ENCODE measurements at places on chromosomes 7 and 10.

DNA sequence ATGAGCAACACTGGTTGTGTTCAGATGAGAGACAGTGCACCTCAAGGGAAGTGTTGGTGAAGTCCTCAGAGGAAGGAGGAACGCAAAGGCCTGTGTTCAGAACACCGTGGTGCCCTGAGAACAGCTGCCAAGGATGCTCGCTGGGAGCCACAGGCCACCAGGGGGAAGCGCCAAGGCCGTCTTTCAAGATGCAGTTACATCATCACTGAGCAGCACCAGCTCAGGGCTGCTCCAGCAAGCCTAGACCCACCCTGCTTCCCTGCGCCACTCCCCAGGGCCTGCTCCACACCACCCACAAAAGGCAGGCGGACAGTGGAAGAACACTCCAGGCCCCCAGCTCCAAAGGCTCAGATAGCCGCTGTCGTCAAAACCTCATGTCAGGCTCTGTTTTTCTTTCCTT lies 378.8 kb downstream of the DPP6 start:
- no peak for DNase-seq

DNA sequence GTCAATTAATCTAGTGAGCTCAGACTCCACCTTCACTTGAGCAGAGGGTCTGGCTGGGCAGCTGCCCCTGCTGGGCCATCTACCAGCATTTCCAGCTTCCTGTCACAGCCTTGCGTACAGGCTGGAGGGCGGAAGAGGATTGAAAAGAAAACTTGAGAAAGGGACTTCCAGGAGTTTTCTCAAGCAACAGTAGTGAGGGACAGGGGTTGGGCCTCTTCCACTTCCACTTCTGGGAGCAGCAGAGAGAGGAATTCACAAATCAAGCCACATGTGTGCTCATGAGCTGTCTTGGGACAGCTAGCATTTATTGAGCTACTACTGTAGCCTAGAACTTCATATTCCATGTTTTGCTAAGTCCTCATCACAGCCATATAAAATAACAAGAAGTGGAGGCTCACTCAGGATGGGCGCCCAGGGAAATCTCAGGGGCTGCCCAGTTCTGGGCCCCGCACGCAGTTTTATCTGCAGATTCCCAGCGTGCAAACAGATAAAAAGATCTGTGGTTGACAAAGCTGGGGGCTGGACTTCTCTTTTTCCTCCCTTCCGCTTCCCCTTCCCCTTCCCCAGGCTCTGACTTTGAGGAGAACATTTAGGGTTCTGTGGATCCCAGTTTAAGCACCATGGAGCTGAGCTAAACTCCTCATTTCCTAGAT lies 135.8 kb downstream of the RGS10 start:
- DNase-seq, result no peak

DNA sequence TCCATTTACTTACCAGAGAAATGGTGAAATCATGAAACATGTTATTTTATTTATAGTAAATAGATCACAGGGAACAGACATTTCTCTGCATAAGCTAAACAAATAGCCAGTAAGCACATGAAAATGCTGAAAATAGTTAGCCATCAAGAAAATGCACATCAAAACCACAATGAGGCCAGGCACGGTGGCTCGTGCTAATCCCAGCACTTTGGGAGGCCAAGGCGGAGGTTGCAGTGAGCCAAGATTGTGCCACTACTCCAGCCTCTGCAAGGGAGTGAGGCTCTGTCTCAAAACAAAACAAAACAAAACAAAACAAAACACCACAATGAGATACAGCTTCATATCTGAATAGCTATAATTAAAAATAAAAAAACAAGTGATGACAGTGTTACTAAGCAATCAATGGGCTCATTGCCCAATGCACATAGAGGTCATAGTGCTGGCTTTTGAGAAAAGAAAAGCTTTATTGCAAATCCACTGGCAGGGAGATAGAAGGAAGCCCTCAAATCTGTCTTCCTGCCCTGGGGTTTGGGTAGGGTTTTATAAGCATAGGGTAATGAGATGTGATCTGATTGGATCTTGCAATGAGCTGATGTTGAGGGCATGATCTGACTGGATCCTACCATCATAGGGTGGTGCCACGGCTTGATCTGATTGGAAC lies 16.2 kb downstream of the CSTF2T start:
- DNase-seq, result no peak

GRCh38 chr10:106179430-106179829 lies 985.1 kb downstream of the SORCS1 start:
- DNase-seq, result no peak

DNA sequence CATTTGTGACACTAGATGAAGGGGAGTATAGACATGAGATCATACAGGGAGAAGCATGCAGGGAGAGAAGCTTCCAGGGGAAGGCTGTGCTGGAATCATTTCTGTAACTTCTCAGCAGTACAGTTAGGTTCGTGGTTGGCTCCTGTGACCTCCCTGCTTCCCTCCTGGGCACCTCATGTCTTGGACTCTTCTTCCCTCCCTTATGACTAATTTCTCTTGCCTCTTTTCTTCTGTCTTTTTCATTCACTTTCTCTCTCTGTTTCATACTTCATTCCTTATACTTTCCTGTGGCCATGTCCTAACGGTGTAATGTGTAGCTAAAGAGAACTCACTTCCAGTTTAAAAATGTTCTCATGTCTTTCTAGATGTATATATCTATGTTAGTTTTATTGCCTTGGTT lies 19.1 kb upstream of the HKDC1 start:
- DNase-seq, result no peak

GRCh38 chr7:159102681-159103381 lies 41.8 kb downstream of the VIPR2 start:
- no peak for DNase-seq

DNA sequence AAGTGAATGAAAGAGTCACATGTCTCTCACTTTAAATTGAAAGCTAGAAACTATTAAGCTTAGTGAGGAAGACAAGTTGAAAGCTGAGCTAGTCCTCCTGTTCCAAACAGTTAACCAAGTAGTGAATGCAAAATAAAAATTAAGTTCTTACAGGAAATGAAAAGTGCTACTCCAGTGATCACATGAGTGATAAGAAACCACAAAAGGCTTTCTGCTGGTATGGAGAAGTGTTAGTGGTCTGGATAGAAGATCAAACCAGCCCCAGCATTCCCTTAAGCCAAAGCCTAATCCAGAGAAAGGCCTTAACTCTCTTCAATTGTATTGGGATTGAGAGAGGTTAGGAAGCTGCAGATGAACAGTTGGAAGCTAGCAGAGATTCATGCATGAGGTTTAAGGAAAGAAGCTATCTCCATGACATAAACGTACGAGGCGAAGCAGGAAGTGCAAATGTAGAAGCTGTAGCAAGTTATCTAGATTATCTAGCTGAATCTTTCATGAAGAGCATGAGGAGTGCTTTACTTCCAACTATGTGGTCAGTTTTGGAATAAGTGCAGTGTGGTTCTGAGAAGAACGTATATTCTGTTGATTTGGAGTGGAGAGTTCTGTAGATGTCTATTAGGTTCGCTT lies 261.6 kb downstream of the MDFIC start:
- DNase-seq, result no peak

GRCh38 chr7:66261941-66262340 lies 56.8 kb downstream of the TPST1 start:
- no peak for DNase-seq

- DNase-seq, result no peak
These were observed 120.9 kb upstream of the ADAM12 start for GRCh38 chr10:126509182-126509581.

GRCh38 chr10:75395932-75396630 lies 5.5 kb downstream of the ZNF503 start:
- DNase-seq, result no peak
